GM12878 (cell line): ENCODE measurements at places on chromosomes 13 and 19. TPM values are rescaled to one million over a fixed set of nuclear protein-coding genes. Genes with fewer than 3 reads are reported as not detected.
A peak's percentile ranks its signal among the peaks of the same experiment; 100 is the strongest.

GPR18 gene
- 3.9 and 4.8 TPM in 2 replicates for total RNA-seq

B3GNT8 gene
- total RNA-seq, result 1.1 and 1.2 TPM in 2 replicates

C5AR2 gene
- not detected in 2 replicates for total RNA-seq

MRPL57 gene
- total RNA-seq, result 23.9 and 26.0 TPM in 2 replicates

MYO16 gene
- total RNA-seq, result 0.05 TPM in 1 of 2 replicates, not detected in the other

FXYD1 gene
- total RNA-seq, result 1.2 and 1.4 TPM in 2 replicates

GRCh38 chr19:45253396-45254027 lies 2.4 kb downstream of the MARK4 start:
- H3K36me3 ChIP-seq, result no peaks in the 10 kb centered on the region
- H3K27me3 ChIP-seq, result no peaks in the 10 kb centered on the region
- no peak for DNase-seq
- peak overlapping the region; percentile 98 for H3K4me3 ChIP-seq
- no peak overlapping the region; the same call in 1 of the 2 replicates for H3K27ac ChIP-seq
- H3K4me1 ChIP-seq, result peaks cover 15% of the 10 kb centered on the region

DNA sequence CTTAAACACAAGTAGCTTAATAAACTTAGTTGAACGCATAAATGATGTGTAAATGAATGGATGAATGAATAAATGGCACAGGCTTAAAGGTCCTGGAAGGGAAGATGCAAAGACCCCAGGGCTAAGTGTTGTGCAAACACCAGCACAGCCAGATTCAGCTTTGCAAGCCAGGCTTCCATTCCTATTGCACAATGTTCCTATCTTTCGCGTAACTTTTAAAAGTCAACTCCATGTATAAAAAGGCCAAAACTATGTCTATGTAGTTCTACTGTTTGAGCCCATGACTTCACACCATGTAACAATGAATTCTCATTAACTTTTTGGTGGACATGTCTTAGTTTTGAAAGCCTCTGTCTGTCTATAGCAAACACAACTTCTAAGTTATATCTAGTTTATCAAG lies 226.0 kb downstream of the NALCN start:
- H3K4me3 ChIP-seq, result no peak overlapping the region
- H3K36me3 ChIP-seq, result no peaks in the 10 kb centered on the region
- H3K4me1 ChIP-seq, result no peaks in the 10 kb centered on the region

- H3K4me3 ChIP-seq, result no peak overlapping the region
- H3K27me3 ChIP-seq, result peaks cover 3% of the 10 kb centered on the region; the same call in 1 of the 2 replicates
- no peaks in the 10 kb centered on the region for H3K4me1 ChIP-seq
- no peak for DNase-seq
- no peak overlapping the region for H3K27ac ChIP-seq
Measured at GRCh38 chr13:48873587-48873986, 102.1 kb upstream of the FNDC3A start.

DNA sequence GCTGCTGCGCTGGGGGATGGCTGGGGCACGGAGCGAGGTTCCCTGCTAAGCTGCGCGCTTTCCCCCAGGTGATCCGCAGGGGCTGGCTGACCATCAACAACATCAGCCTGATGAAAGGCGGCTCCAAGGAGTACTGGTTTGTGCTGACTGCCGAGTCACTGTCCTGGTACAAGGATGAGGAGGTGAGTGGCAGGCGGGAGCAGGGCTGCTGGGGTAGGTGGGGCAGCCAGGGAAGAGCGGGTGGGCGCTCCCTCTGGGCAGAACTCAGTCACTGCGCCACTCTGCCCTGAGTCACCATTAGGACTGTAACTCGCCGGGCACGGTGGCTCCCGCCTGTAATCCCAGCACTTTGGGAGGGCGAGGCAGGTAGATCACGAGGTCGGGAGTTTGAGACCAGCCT lies 23.8 kb downstream of the TMED1 start:
- H3K27me3 ChIP-seq, result no peaks in the 10 kb centered on the region
- no peak overlapping the region for H3K4me3 ChIP-seq
- DNase-seq, result no peak
- H3K27ac ChIP-seq, result no peak overlapping the region
- no peaks in the 10 kb centered on the region; the same call in 1 of the 2 replicates for H3K36me3 ChIP-seq
- H3K4me1 ChIP-seq, result no peaks in the 10 kb centered on the region; the same call in 1 of the 2 replicates

DNA sequence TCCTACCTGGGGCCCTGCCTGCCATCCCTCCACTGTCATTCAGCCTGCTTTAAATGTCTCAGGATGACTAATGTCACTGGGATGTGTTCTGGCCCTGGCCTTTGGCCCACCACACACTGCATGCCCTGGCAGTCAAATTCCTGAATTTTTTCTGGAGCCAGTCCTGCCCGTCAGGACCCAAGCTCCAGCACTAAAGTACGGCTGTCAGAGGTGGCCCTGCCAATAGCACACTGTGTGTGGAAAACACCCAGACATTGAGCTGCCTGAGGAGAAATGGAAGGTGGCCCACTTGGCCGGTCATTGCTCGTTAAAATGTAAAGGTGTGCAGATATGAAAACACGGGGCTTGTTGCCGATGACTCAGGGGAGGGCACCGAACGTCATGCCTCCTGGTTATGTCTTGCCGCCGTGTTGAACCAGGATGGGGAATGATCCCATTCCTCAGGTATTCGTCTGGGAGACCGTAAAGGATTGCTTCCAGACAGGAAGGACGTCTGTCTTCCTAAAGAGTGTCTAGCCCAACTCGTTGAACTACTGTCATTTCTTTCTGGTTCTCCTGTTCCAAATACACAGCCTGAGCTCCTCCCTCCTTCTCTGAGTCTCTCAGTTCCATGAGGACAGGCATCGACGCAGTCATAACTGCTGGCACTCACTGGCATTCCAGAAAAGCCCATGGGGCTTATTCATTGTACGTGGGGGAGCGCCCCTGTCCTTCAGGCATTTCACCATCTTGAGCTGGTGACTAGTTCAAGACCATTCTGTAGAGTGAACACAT lies 40.6 kb downstream of the COL4A2 start:
- no peak overlapping the region for H3K4me3 ChIP-seq
- H3K27ac ChIP-seq, result no peak overlapping the region
- DNase-seq, result no peak
- H3K27me3 ChIP-seq, result 0 out of 2 replicates have a peak, but pooled peaks cover 4% of the 10 kb centered on the region
- no peaks in the 10 kb centered on the region for H3K4me1 ChIP-seq
- H3K36me3 ChIP-seq, result no peaks in the 10 kb centered on the region

- H3K4me1 ChIP-seq, result no peaks in the 10 kb centered on the region
- no peak overlapping the region for H3K4me3 ChIP-seq
- no peaks in the 10 kb centered on the region for H3K36me3 ChIP-seq
- DNase-seq, result no peak
Measured at GRCh38 chr19:23482829-23483228, 87.6 kb upstream of the ZNF91 start.

GRCh38 chr13:91174886-91175501 lies 172.5 kb upstream of the MIR17HG start:
- no peaks in the 10 kb centered on the region for H3K4me1 ChIP-seq
- no peaks in the 10 kb centered on the region for H3K27me3 ChIP-seq
- no peak overlapping the region for H3K4me3 ChIP-seq
- DNase-seq, result no peak
- no peak overlapping the region for H3K27ac ChIP-seq

DNA sequence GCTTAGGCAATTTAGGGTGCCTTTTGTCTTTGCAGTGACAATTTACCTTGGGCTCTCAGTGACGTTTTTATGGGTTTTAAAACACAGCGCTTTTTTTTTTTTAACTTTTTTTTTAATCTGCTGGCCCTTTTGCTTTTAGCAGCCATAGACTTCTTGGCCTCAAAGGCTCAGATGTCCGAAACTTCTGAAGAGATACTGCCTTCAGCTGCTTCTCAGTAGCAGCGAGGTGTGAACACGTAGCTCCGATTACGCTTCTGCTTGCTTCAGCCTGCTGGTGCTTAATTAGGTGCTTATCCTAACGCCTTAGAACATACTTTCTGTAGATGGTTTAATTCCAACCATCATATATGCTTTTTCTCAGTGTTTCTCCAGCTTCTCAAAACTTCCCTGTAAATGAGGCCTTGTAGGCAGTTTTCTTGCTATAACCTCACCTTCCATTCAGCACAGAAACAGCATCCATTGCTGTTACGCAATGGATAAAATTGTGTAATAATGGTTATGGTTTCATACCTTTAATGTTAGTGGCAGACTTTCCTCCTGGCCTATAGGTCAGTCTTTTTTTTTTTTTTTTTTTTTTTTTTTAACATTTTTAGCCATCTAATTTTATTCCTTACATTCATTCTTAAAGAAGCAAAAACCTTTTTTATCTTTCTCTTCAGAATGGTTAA lies 723.9 kb downstream of the GPC5 start:
- no peaks in the 10 kb centered on the region for H3K27me3 ChIP-seq
- no peak overlapping the region for H3K27ac ChIP-seq

DNA sequence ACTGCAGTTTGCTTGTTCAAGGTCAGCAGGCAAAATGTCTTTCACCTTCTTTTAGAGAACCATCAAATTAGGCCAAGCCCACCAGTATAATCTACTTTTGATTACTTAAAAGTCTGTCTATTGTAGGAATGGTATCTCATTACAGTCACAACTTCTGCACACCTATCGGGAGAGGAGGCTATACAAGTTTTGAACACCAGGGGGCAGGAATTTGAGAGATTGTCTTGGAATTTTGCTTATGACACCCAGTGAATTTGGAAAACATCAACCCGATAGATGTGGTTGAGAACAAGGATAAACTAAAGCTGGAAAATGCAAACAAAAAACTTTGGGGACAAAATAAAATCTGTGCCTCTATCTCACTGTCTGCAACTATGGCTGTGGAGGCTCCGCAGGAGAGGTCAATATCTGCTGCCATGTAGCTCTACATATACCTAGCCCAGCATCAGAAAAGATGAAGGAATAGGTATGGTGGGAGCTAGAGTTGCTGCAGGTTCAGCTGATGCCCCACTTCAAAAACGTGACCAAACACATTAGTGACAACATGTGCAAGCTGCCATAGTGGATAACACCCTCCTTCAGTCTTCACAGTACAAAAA lies 1299.2 kb upstream of the SPRY2 start:
- H3K27me3 ChIP-seq, result no peaks in the 10 kb centered on the region
- DNase-seq, result no peak
- no peaks in the 10 kb centered on the region for H3K36me3 ChIP-seq
- no peaks in the 10 kb centered on the region for H3K4me1 ChIP-seq
- H3K4me3 ChIP-seq, result no peak overlapping the region

GRCh38 chr19:41355035-41355434 lies 1.3 kb upstream of the TGFB1 start:
- H3K27me3 ChIP-seq, result no peaks in the 10 kb centered on the region
- H3K4me3 ChIP-seq, result no peak overlapping the region
- no peaks in the 10 kb centered on the region; the same call in 1 of the 2 replicates for H3K36me3 ChIP-seq
- DNase-seq, result no peak
- H3K4me1 ChIP-seq, result peaks cover 4% of the 10 kb centered on the region
- no peak overlapping the region for H3K27ac ChIP-seq

DNA sequence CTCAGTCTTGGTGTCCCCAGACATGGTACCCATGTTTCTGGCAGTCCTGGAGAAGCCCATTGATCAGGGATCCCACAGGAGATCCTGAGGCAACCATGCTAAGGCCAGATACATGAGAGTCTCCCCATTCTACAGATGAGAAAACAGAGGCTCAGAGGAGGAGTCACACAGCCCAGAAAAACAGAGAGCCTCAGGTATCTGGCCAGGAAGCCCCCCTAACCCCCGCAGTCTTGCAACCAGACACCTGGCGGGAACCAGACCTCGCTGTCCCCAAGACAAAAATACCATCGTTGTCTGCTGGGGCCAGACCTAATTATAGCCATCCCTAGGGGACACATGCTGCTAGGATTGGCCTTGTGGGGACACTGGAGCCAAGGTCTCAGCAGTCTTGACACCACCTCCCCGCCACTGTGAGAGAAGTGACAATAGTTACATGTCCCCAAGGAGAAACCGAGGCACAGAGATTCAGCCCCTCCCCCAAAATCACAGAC lies 1.6 kb upstream of the PDE4C start:
- H3K4me1 ChIP-seq, result peaks cover 19% of the 10 kb centered on the region
- no peak for DNase-seq
- H3K4me3 ChIP-seq, result no peak overlapping the region
- no peaks in the 10 kb centered on the region for H3K36me3 ChIP-seq
- no peak overlapping the region for H3K27ac ChIP-seq
- H3K27me3 ChIP-seq, result peaks cover 3% of the 10 kb centered on the region; the same call in 1 of the 2 replicates

DNA sequence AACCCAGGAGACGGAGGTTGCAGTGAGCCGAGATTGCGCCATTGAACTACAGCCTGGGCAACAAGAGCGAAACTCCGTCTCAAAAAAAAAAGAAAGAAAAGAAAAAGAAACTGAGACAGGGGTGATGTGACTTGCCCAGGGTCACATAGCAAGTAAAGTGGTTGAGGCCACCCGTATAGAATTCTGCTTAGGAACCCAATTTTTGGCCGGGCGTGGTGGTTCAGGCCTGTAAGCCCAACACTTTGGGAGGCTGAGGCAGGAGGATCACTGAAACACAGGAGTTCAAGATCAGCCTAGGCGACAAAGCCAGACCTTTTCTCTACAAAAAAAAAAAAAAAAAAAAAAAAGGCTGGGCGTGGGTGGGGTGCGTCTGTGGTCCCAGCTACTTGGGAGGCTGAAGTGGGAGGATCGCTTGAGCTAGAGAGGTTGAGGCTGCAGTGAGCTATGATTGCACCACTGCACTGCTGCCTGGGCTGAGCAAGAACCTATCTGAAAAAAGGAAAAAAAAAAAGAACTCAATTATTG lies 1.3 kb downstream of the SNRPA start:
- H3K36me3 ChIP-seq, result peaks cover 18% of the 10 kb centered on the region; the same call in 1 of the 2 replicates
- no peak for DNase-seq

DNA sequence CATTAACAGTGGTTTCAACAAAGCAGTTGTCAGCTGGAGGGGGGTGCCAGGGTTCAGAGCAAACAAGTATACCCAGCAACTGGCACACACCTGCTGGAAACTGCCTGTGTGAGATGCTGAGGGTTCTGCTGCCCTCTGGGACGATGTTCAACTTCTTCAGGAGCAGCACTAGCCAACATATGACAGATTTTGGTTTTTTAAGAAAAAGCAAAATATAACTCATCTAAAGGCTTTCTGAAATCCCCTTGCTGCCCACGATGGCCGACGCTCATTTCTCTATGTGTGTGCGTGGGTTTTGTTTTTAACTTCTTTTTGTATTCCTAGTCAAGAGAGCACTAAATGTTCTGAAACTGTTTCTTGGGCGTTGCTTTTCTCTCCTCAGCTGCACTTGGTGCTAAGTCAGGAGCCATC lies 79.9 kb downstream of the MRPL57 start:
- H3K4me3 ChIP-seq, result no peak overlapping the region
- H3K36me3 ChIP-seq, result no peaks in the 10 kb centered on the region
- no peaks in the 10 kb centered on the region for H3K4me1 ChIP-seq
